ENCODE measurements at places on chromosomes 3 and 15.

- no peak for DNase-seq
Measured at GRCh38 chr15:27500206-27500605, 529.2 kb downstream of the GABRG3 start.

- DNase-seq: no peak
Measured at GRCh38 chr15:69673291-69673881, 220.8 kb downstream of the RPLP1 start.

GRCh38 chr3:47885168-47885567, 82.2 kb downstream of the DHX30 start:
- DNase-seq: no peak

DNA sequence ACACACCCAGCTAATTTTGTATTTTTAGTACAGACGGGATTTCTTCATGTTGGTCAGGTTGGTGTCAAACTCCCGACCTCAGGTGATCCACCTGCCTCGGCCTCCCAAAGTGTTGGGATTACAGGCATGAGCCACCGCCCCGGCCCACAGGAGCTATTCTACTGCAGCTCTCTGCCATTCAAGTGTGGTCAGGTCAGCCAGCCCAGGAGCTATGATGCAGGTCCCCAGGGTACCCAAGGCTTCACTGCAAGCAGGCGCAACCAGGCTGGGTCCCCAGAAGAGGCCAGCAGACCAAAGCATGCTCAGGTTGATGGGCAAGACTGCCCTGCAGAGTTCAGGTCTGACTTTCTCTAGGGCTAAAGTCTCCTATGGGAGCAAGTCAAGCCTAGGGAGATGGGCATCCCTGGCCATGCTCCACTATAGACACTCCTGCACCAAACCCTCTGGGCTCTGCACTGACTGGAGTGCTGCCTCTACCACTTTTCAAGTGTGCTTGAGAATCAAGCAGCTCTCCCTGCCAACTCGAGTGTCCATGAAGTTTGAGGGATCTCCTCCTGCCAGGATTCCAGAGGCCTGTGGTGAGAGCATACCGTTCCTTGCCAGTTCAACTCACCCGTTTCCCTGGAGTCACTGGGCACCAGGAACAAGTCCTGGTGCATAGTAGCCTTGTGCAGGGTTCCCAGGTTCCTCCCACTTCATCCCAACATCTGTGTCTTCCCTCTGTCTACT, 30.9 kb downstream of the MYO9A start:
- DNase-seq: no peak

GRCh38 chr3:45498532-45498931, 96.0 kb upstream of the LIMD1 start:
- no peak for DNase-seq

GRCh38 chr3:69867941-69868505, 128.8 kb downstream of the MITF start:
- no peak for DNase-seq

- no peak for DNase-seq
Measured at GRCh38 chr3:122257644-122258364, 67.2 kb upstream of the CSTA start.

DNA sequence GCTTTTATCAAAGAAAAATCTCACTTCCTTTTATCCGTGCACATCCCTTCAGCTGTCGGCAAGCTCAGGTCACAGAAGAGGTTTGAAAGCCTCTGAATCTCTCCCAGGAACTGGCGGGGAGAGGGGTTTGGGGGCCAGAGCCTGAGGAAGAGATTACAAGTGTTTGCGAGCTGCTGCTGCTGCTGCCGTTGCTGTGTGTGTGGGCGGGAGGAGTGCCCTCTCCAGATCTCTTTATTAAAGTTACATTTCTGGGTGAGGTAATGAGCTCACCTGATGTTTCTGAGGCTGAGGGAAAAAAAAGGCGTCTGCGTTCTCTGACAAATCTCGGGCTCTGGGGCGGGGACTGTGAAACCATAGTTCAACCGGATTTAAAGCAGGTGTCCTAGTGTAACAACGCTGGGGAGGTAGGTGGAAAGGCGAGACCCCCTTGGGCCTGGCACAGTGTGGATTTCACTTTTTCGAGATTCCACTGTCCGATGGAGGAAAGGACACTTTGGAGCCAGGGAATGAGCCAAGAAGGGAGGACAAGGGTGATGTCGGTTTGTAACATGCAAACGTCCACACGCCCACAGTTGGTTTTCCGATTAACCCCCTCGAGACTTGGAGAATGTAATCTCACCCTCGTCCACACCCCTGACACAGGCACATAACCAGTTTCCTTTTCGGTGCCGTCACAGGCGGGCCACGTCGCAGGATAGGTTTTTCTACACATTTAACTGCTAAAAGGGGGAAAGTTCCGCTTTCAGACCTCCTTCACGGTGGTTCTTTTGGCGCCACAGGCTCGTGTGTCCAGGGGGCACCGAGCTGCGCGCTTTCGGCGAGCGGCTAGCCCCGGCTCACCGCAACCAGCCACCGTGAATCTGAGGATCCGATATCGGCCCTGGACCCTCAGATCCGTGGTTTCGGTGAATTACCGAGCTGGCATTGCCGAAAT, 2.1 kb downstream of the ALCAM start:
- DNase-seq: no peak

GRCh38 chr15:101528108-101528916, 38.8 kb upstream of the PCSK6 start:
- DNase-seq: no peak

- no peak for DNase-seq
Measured at GRCh38 chr3:166360720-166361119, 523.5 kb upstream of the BCHE start.

- no peak for DNase-seq
Measured at GRCh38 chr15:85329561-85330422, 50.6 kb upstream of the AKAP13 start.

GRCh38 chr15:88091444-88092016, 165.0 kb downstream of the NTRK3 start:
- no peak for DNase-seq

- DNase-seq: no peak
Measured at GRCh38 chr3:153328690-153329089, 166.7 kb downstream of the RAP2B start.

GRCh38 chr3:57518276-57518915, 25.7 kb downstream of the DNAH12 start:
- no peak for DNase-seq

- DNase-seq: no peak
Measured at GRCh38 chr3:13015286-13016082, 57.7 kb downstream of the IQSEC1 start.

GRCh38 chr3:138405486-138405885, 28.9 kb upstream of the ESYT3 start:
- DNase-seq: no peak

DNA sequence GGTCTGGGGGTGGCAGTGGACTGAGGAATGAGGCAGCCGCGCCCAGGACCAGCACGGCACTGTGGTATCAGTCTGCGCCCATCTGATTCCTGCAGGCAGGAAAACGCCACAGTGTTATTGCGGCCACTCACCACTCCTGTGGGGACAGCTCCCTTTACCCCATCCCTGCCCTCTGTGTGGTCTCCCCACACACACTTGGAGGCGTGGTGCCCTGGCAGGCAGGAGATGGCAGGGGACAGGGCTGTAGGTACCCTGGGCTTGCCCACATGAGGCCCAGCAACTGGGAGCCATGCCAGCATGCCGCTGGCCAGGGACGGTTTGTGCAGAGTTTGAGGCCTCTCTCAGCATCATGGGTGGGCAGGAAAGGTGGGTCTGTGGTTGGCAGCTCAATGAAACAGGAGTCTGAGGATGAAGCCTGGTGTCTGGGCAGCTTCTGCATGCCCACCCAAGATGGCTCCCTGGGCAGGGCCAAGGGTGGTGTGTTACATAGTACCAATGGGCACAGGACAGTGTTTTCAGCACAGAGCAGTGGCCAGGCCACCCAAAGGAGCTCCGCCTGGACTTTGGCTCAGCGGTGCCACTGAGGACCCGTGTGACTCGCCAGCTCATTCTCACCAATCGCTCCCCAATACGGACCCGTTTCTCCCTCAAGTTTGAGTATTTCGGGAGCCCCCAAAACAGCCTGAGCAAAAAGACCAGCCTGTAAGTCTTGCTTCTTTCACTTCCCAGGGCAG, 27.2 kb downstream of the ACAA1 start:
- no peak for DNase-seq

DNA sequence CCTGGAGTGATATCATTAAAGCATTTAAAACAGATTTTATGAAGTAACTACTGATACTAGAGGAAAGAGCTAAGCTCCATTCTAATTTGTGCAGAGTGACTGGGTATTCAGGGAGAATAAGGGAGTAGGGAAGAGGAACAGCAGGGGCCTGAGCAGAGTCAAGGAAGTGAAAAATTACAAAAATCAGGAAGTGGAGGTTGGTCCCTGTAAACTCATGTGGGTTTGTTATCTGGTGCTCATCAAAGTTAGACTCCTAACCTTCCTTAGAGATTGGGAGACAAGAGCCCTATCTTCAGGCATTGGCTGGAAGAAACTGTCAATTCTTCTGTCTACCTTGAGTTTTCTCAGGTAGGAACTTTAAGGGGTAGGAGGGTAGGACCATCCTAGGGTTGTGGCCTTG, 82.5 kb downstream of the NEK11 start:
- no peak for DNase-seq

DNA sequence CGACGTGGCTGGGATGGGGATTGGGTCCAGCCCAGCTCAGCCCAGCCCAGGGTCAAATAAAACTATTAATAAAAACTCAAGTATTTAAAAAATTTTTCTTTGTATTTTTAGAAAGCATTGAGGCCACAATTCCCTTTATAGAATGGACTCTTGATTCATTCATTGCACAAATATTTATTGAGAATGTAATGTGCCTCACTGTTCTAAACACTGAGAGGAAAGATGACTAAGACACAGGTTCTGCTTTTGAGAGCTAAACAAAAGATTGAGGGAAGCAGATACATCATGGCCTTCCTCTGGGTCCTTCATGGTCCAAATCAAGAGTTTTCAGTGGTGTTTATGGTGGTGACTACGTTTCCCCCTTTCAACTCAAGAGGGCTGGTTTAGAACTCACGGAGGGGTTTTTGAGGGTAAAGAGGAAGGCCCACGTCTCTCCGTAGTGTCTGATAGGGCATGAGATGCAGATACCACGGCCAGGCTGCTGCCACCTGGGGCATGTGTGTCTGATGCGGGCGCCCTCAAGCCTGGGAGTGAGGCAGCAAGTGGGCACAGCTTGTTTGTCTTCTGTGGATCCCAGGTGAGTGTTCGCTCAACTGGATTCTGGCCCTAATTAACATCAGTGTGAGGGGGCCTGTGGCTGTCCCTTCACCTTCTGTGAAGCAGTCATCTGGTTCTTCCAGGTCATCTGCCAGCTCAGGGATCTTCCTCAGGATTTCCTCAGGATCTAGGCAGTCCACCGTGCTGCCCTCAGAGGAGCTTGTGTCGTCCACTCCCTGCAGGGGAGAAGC, 73.5 kb upstream of the SCN5A start:
- no peak for DNase-seq

DNA sequence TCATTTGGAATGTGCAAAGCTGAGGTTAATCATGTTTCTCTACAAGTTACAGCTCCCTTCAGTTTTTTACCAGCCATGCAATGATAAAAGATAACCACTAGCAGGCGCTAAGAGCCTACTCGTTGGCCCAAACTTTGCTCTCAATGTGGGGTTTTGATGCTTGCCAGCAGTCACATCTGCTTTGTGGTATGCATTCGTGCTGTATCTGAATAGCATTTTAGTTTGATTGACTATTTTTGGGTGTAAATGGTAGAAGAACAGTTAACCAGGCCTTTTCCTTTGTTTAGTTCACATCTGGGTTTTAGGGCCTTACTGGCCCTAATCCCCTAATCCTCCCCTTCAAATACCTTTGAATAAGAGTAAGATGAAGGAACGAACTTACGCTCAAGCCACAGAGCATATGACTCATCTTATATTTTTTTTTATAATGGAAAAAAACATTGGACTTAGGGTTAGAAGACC, 4.4 kb upstream of the CLDN11 start:
- no peak for DNase-seq

DNA sequence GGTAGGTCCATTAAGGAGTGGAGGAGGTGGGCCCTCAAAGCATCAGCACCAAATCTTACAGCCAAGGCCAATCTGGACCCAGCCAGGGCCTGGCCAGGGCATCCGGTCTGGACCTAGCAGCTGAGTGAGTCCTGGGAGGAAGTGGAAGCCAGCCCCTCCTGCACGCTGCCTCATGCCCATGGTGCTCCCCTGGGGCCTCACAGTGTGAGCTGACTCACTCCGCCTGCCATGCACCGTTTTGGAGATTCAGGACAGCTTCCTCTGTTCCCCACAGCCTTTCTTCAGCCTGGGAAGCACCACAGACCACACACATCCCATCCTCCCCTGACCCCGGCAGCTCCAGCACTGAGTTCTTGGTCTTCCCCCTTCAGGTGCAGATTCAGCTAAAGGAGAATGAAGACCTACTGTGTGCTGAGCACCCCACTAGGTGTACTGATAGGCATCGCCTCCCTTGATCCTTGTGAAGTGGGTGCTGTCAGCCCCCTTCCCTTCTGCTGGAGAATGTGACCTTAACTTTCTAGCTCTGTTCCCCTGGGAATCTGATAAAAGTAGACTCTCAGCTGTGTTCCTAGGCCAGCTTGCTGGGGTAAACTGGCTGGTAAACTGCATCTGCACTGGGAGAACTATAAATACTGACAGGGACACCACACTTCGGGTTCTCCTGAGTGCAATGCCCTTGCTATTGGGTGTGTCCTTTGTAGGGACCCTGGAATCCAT, 36.8 kb upstream of the SEC13 start:
- no peak for DNase-seq

DNA sequence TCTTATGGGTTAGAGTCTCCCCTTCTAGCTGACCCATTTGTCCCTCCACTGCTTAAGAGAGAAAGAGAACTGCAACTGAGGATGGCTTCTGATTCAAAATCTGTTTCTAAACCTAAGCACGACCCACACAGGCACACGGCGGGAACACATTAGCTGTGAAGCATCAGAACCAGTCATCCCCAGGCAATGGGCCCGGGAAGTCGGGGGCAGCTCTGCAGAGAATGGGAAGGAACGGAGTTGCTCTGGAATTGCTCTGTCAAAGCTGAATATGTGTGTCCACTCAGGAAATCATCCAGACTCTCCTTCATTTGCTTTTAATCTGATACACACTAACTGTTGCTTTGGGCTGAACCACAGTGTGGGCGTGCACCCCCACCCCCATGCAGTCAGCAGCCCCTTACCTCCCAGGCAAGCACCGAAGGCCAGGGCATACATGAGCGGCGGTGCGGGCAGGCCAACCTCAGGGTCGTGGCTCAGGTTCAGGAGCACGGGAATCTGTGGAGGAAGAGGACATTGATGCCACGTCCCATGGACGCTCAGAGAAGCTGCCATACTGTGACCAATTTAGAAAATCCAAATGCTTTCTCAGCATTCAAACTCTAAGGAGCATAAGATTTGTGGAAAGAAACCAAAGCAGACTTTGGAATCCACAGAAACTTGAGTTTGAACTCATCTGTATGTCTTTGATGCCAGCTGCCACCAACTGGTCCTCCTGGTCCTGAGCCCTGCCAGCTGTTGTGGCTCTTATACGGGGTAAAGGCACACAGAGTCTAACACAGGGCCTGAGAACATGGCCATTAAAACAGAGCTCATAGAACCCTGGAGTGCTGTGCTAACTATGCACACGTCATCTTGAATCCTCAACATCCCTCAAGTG, 247.9 kb downstream of the OCA2 start:
- DNase-seq: no peak

GRCh38 chr3:72932416-72932815, 44.6 kb downstream of the GXYLT2 start:
- no peak for DNase-seq

Measured in cortex of kidney (tissue), 1 donor.